ENCODE measurements at places on chromosomes 7 and 10. TPM values are rescaled to one million over a fixed set of nuclear protein-coding genes. Genes with fewer than 3 reads are reported as not detected.

Gene SOSTDC1
- 0.87 TPM for total RNA-seq

Gene BMPER
- 12.5 TPM for total RNA-seq

Gene EBF3
- 41.0 TPM for total RNA-seq

Gene FKBP6
- total RNA-seq = not detected

Gene FGFBP3
- total RNA-seq = 3.3 TPM

Gene UMAD1
- 6.0 TPM for total RNA-seq

Gene AGR2
- not detected for total RNA-seq

Gene KIAA1217
- 67.2 TPM for total RNA-seq

Gene ITGA8
- 8.7 TPM for total RNA-seq

Gene PSAP
- total RNA-seq = 857 TPM

Gene ZP3
- total RNA-seq = 2.4 TPM

DNA sequence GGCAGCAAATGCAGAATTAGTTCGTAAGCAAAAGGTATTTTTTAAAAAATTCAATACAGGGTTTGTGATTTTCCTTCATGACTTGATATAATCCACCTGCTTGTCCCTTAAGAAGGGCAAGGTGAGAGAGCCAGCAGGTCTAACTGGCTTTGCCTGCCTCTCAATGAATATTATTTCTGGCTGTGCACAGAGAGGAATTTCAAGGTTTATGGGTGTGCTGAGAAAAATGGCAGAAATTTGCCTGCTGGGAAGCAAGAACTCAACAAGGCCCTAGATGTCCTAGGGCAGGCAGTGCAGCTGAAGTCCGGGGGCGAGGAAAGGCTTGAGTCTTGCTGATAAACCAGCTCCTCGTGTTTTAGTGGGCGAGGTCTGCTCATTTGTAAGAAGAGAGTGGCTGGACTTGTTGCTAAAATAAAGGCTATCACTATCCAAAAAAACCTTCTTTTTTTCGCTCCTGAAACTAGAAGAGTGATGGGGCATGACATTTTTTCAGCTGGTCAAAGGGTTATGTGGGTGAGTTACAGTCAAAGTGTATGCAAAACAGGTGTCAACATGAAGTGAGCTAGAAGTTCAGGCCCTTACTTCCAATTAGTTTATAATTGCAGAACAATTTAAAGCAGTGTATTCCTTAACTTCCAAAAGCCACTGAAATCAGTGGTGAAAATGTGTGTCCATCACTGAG, 385.8 kb upstream of the KLF6 start:
- DNase-seq = no peak
- no peaks in the 10 kb centered on the region for H3K36me3 ChIP-seq
- no peak overlapping the region for H3K4me3 ChIP-seq
- H3K4me1 ChIP-seq = no peaks in the 10 kb centered on the region
- no peak overlapping the region for H3K27ac ChIP-seq
- H3K27me3 ChIP-seq = no peaks in the 10 kb centered on the region

- no peak for DNase-seq
- no peaks in the 10 kb centered on the region for H3K27me3 ChIP-seq
- H3K4me1 ChIP-seq = no peaks in the 10 kb centered on the region
- no peak overlapping the region for H3K4me3 ChIP-seq
- H3K27ac ChIP-seq = no peak overlapping the region
- H3K36me3 ChIP-seq = no peaks in the 10 kb centered on the region
Observed at GRCh38 chr10:71045936-71046335, 157.6 kb upstream of the PCBD1 start.

DNA sequence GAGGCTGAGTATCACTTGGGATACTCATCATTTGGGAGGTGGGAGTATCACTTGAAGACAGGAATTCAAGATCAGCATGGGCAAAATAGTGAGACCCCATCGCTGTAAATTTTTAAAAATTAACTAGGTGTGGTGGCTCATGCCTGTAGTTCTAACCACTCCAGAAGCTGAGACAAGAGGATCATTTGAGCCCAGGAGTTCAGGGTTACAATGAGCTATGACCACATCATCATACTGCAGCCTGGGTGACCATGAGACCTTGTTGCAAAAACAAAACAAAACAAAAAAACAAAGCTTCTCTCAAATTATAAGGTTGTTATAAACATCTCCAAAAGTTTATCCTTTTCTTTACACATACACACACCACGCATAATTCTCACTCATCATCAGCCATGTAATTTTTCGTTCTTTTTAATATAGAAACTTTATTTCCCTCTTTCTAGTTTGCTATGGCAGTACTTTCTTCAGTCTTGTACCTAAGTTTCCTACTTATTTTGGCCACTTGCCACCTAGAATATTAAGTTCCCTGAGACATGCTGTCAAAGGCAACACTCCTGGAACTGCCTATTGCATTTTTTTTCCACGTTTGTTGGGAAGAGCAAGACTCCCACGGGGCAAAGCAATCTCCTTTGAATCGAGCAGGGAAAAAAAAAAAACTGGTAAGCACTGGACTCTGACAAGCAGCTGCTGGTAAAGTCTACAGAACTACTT, 37.1 kb downstream of the SKIDA1 start:
- H3K36me3 ChIP-seq = no peaks in the 10 kb centered on the region
- H3K27me3 ChIP-seq = no peaks in the 10 kb centered on the region
- peak overlapping the region; percentile 52 for H3K27ac ChIP-seq
- DNase-seq = no peak
- no peaks in the 10 kb centered on the region for H3K4me1 ChIP-seq

GRCh38 chr7:151086802-151087244, 548 bp downstream of the AGAP3 start:
- peak overlapping the region; percentile 63 for H3K4me3 ChIP-seq
- peaks cover 46% of the 10 kb centered on the region for H3K4me1 ChIP-seq
- DNase-seq = no peak

- H3K27me3 ChIP-seq = no peaks in the 10 kb centered on the region
- no peak overlapping the region for H3K4me3 ChIP-seq
- no peaks in the 10 kb centered on the region for H3K36me3 ChIP-seq
- no peak for DNase-seq
Observed at GRCh38 chr10:103232772-103233488, 12.8 kb upstream of the RPEL1 start.

- H3K36me3 ChIP-seq = no peaks in the 10 kb centered on the region
- H3K27me3 ChIP-seq = no peaks in the 10 kb centered on the region
- H3K4me3 ChIP-seq = no peak overlapping the region
- DNase-seq = no peak
Observed at GRCh38 chr10:6009150-6009549, 31.8 kb upstream of the IL15RA start.

DNA sequence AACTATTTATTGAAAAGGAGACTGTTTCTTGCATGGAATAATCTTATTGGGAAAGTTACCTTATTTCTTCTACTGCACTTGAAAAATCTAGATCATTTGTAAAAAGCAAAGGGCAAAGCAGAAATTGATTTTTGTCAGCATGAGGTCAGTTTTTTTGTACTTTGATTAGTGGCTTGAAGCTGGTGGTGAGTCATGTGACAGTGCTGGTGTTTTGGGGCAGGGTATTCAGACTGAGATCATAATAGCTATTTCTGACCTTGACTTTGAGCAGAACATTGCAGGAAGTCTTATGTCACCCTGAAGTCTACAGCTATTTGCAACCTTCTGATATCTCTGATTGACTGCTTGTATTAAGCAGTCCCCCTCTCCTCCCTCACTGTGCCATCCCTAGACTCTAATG, 66.3 kb upstream of the SORCS3 start:
- no peaks in the 10 kb centered on the region for H3K27me3 ChIP-seq
- H3K27ac ChIP-seq = no peak overlapping the region
- H3K4me3 ChIP-seq = no peak overlapping the region

DNA sequence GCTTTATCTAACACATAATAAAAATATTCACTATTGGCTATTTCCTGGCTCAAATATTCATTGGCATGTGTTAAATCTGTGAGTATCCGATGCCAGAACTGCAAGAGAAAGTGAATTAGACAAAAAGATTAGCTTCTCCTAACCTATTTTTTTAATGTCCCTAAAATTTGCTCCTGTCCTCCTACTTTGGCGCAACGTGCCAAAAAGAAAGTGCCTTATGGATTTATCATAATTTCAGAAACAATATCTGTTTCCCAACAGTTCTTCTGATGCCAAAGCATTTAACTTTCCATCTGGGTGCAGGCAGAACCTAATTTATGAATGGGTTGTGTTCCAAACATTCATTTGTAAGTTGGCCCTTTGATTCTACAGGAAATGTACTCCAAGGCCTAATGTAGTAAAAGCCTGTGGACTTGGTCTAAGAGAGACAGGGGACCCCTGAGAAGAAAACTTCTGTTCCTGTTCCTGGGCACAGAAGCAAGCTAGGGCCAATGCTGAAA, 15.4 kb downstream of the PIP4K2A start:
- DNase-seq = no peak
- H3K27me3 ChIP-seq = no peaks in the 10 kb centered on the region
- no peak overlapping the region for H3K4me3 ChIP-seq
- H3K27ac ChIP-seq = peak overlapping the region; percentile 9
- H3K4me1 ChIP-seq = peaks cover 24% of the 10 kb centered on the region

DNA sequence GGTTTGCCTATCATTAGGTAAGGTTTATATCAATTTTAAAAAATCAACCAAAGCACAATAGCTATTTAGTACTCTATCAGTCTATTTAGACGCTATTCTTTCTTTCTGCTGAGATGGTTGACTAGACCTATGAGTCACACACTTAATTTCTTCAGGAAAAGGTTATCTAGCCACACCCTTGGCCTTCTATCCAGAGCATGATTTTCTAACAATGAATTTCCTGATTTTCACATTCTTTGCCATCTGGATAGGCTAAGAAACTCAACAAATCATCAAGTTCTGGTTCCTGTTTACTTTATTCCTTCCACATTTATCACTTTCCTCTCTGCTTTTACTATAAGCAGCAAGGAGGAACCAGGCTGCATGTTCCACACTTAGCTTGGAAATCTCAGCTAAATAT, 8.1 kb downstream of the PRPS1L1 start:
- H3K36me3 ChIP-seq = no peaks in the 10 kb centered on the region
- H3K27me3 ChIP-seq = no peaks in the 10 kb centered on the region
- no peak overlapping the region for H3K4me3 ChIP-seq
- DNase-seq = no peak

DNA sequence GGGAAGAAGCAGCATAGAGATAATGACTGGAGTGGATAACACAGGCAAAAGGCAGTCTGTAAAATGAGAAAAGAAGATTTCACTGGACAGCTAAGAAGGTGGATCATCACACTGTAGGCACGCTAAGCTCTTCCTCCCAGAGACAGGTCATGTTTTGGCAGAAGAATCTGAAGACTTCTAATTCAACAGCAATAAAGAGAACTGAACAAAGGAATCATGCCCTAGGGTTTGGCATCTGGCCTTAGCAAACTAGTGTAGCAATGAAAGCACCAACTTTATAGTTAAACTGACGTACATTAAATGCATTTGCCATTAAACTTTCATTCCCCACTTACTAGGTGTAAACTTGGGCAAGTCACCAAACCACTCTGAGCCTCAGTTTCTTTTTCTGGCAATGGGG, 84.4 kb upstream of the SEM1 start:
- DNase-seq = no peak
- H3K27me3 ChIP-seq = no peaks in the 10 kb centered on the region
- no peak overlapping the region for H3K4me3 ChIP-seq
- H3K27ac ChIP-seq = no peak overlapping the region
- H3K36me3 ChIP-seq = no peaks in the 10 kb centered on the region
- H3K4me1 ChIP-seq = no peaks in the 10 kb centered on the region

- H3K4me3 ChIP-seq = no peak overlapping the region
- H3K4me1 ChIP-seq = no peaks in the 10 kb centered on the region
- no peaks in the 10 kb centered on the region for H3K27me3 ChIP-seq
- H3K27ac ChIP-seq = no peak overlapping the region
- no peaks in the 10 kb centered on the region for H3K36me3 ChIP-seq
Observed at GRCh38 chr10:6446711-6447110, 133.4 kb downstream of the PRKCQ start.

DNA sequence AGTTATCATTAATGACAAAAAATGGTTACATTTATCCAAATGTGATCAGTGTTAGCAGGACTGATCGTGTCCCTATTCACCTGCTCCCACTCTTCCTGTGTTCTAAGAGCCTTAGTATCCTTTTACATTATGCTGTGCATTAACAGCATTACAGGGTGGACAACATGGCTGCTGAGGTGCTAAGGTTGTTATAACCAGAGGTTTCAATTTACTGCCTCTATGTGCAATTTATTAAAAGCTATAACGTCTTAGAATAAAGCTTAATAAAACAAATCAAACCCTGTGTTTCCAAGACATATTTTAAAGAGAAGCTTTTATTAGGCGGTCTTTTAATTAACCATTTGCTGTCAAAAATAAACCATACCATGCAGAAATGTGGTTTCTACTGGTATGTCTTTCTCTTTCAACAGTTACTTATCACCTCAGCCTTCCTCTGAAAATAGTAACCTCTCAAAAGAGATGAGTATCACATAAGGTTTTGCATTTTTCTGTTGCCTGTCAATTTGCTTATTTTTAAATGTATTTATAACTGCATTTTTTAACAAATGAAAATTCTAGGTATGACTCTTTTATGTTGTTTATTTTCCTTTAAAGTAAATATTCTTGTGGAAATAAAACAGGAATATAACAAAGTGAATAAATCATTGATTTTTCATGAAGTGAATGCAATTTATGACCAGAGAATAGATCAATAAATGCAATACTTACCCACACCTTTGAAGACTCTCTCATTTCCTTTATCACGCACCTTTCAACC, 849.8 kb upstream of the SORCS1 start:
- H3K36me3 ChIP-seq = no peaks in the 10 kb centered on the region
- H3K27me3 ChIP-seq = no peaks in the 10 kb centered on the region
- no peak overlapping the region for H3K27ac ChIP-seq
- no peak for DNase-seq
- no peak overlapping the region for H3K4me3 ChIP-seq

- no peak overlapping the region for H3K4me3 ChIP-seq
- H3K27me3 ChIP-seq = no peaks in the 10 kb centered on the region
- H3K4me1 ChIP-seq = peaks cover 15% of the 10 kb centered on the region
- H3K36me3 ChIP-seq = no peaks in the 10 kb centered on the region
- no peak for DNase-seq
Observed at GRCh38 chr10:15857107-15857575, 3.2 kb downstream of the MINDY3 start.

DNA sequence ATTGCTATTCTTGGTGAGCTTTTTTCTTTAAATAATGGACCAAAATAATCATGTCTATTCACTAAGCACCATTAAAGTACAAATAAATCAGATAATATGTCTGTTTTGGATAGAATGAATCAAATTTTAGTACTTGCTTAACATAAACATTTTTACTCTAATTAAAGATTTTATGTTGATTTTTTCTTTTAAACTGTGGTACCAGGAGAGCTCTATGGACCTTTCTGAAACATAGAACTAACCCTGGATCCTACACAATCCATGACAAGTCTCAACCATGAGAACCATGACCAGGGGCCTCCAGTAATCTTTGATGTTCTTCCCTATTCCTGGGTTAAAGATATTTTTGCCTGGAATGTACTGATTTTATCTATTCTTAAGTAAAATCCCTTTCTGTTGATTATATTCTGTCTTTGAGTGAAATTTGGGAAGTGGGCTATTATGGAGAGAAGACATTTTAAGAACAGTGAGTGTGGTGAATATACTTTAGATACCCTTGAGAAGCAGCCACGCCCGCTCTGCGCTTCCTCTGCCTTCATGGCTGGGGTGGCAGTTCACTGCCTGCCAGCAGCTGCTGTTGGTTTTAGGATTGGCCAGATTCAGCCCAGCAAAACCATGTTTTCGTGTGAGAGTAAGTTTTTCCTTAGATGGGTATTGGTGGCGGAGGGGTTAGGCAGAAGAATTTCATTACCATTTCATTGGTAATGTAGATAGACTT, 42.2 kb upstream of the BHLHA15 start:
- H3K27ac ChIP-seq = no peak overlapping the region
- no peak for DNase-seq
- H3K36me3 ChIP-seq = peaks cover 25% of the 10 kb centered on the region
- H3K4me3 ChIP-seq = no peak overlapping the region
- no peaks in the 10 kb centered on the region for H3K4me1 ChIP-seq
